Thymus (tissue), 14 donors: ENCODE measurements at places on chromosomes 2 and 18. TPM values are rescaled to one million over a fixed set of nuclear protein-coding genes. Genes with fewer than 3 reads are reported as not detected.
A peak's percentile ranks its signal among the peaks of the same experiment; 100 is the strongest.

GRCh38 chr18:77057006-77057395, 75.6 kb downstream of the MBP start:
- DNase-seq, result no peak

- DNase-seq, result no peak
Observed at GRCh38 chr2:33166287-33166881, 219.6 kb downstream of the LTBP1 start.

DNA sequence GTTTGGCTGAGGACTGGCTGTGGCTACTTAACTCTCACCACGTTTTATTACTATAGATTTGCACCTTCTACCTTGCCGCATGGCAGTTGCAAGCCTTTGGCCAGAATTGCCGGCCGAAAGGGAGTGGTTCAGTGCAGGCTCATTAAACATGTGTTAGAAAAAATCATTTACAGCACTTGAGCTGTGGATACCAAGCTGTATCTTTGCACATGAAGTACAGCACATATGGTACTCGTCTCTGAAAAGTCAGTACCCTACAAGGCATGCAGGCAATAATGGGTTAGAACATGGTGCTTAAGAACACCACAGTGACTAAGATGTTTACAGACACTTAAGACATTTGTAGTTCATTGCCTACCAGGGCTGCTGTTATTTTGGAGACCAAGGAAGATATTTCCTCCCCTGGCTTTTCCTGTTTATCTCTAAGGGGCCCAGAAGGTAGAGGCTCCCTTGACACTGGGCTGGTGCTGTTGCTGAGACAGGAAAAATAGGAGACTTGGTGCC, 103.1 kb downstream of the ZNF532 start:
- no peak for DNase-seq

Gene FAM228A
- 0.66 TPM for total RNA-seq

DNA sequence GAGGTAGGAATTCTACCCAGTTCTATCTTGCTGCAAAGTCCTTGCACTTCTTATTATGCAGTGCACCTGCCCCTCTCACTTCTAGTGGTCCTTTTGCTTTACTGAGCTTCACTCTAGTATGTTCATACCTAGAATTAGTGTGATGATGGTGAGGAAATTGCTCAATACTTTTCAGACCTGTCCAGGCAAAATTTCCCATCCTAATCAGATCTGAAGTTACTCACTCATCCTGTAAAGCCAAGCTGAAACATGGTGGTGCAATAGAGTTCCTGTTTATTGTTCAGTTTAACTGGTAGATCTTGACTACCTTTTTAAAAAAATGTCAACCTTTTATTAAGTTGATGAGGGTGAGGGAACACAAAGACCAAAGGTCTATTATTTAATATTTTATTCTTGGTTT, 12.6 kb upstream of the FIGN start:
- no peak for DNase-seq

Gene KLHL41
- 5.2 TPM for total RNA-seq

DNA sequence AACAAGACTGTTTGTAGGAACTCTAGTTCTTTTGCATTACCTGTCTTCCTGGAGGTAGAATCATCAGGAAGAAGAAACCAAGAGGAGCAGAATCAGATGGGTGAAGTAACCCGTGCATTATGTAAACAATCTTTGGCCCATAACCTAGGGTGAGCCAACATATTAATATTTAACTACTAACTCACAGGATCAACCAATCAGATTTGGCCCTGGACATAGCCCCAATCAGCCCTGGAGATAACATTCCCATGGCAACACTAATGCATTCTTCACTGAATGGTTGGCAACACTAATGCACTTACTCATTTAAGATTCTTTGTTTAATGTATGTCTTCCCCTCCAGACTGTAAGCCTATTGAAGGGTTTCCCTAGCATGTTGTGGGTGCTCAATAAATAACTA, 72.0 kb upstream of the CTAGE1 start:
- DNase-seq, result no peak

Gene IGFBP5
- total RNA-seq, result 6.6 TPM

Gene OST4
- total RNA-seq, result 388 TPM

- DNase-seq, result no peak
Observed at GRCh38 chr2:47535073-47535472, 132.1 kb downstream of the MSH2 start.

DNA sequence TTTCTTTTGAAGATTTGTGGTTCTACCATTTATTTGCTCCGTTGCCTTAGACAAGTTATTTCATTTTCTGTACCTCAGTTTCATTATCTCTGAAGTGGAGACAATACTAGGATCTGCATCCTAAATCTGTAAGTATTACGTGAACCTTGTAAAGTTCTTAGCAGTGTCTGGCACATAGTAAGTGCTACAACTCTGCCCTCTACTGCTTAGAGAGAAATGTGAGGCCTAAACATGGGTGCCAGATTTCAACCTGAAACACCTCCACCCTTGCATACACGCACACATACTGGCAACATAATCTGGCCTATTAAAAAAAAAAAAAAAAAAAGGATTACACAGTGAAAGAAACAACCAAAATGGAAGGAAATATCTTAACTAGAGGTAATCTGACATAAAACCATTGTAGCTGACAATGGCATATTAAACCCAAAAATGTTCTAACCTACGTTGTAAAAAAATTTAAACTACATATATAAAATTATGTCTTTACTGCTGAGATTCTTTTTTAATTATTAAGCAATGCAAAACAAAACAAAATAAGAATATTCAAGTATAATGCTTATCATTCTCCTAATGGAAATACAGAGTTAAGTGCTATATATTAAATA, 132.6 kb downstream of the MAP2 start:
- peak; percentile 4 for DNase-seq

GRCh38 chr2:84946204-84947009, 24.6 kb upstream of the KCMF1 start:
- no peak for DNase-seq

Gene WDR35
- 8.4 TPM for total RNA-seq

Gene COL3A1
- total RNA-seq, result 228 TPM

Gene RSAD2
- total RNA-seq, result 26.3 TPM

Gene MGAT4A
- total RNA-seq, result 42.9 TPM

- DNase-seq, result no peak
Observed at GRCh38 chr2:85596026-85596333, 435 bp downstream of the RNF181 start.

DNA sequence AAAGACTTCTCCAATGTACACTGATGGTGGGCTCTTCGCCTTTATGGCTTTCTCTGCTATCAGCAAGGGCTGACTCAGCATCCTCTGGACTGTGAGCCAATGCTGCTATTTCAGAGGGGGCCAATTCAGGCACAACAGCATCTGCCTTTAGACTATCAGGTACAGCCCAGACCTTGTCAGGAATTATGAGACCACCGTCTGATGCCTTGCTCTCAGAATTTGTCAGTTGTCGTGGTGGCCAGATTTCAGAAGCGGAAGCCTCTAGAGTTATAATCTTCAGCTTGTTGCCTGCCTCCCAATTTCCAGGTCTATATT, 92.7 kb downstream of the ALPK2 start:
- no peak for DNase-seq

Gene STAT1
- 201 TPM for total RNA-seq

- no peak for DNase-seq
Observed at GRCh38 chr18:74356959-74357358, 41.3 kb downstream of the C18orf63 start.

GRCh38 chr18:52175406-52175805, 164.6 kb upstream of the DCC start:
- no peak for DNase-seq
